HL-60 (cell line): ENCODE measurements at places on chromosomes 12 and 14.

- DNase-seq: no peak
Measured at GRCh38 chr14:26282578-26282977, 315.3 kb downstream of the NOVA1 start.

DNA sequence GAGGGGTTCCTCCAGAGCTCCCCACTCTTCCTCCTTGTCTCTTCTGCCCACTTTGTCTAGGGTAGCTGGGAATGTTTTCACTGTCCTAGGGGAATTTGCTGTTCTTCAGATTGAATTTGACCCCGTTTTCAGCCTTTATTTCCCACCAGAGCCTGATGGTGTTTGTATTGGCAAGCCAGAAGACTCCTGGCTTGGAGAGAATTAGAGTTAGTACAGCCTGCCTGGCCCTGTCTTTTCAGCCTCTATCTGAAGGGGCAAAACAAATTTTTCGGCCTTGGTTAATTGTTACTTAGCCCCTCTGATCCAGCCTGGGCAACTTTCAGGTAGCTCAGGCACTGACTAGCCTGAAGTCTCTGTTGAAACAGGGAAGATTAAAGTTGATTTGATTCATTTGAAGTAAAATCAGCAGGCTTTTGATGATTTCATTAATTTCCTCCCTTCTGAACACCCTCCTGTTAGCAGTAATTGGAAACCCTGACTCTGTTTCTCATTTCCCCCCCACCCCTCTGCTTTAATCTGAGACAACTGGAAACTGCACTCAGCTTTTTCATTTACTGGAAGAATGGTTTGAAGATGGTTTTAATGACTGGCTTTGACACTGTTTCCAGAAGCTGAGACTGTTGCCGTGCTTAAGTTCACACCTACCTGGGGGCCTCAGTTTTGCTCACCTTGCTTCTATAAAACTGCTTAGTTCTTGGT lies 63.3 kb downstream of the SUSD6 start:
- no peak for DNase-seq

GRCh38 chr14:95301527-95302187 lies 18.1 kb downstream of the CLMN start:
- DNase-seq: no peak

DNA sequence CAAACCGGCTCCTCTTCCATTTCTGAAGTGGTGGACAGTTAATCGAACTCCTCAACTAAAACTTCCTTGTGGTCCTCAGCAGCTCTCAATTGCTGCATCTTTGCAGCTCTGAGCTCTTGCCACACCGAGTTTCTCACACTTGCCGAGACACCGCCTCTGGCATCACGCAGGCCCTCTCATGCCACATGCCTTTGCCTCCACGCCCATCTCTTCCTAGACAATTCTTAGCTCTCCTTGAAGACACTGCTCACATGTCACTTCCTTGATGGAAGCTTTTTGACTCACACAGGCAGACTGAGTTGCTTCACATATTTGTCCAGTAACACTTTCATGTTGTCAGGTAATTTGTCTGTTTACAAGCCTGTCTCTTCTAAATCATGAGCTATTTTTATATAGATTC lies 29.2 kb downstream of the KCNA1 start:
- DNase-seq: no peak

DNA sequence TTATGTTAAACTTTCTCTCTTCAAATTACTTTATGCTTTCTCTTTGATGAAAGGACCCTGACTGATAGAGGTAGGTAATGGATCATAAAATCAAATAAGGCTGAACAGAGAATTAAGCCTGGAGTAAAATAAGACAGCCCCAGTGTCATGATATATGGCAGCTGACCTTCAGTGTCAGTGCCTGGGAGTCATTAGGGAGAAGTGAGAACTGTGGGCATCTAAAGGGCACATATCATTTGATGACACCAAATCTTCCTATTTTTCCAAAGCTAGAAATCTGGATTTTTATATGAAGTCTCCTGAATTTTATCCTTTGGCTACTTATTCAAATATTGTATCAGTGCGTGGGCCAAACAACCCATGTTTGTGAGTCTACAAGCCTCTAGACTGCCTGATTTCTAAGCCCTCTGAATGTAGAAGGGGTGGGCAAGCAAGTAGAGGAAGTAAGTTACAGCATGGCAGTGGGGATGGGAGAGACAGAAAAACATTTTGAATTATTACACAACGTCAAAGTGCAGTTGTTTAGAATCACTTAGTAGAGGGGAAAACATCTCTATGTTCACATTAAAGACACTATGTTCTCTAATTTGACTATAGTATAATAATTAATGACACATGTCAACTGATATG lies 10.0 kb downstream of the SLC39A9 start:
- DNase-seq: no peak

- DNase-seq: no peak
Measured at GRCh38 chr12:122013136-122013535, 8.5 kb upstream of the BCL7A start.

- DNase-seq: no peak
Measured at GRCh38 chr12:82522762-82523161, 163.9 kb upstream of the TMTC2 start.

GRCh38 chr14:57692671-57693070 lies 173.2 kb downstream of the SLC35F4 start:
- peak; percentile 11 for DNase-seq

DNA sequence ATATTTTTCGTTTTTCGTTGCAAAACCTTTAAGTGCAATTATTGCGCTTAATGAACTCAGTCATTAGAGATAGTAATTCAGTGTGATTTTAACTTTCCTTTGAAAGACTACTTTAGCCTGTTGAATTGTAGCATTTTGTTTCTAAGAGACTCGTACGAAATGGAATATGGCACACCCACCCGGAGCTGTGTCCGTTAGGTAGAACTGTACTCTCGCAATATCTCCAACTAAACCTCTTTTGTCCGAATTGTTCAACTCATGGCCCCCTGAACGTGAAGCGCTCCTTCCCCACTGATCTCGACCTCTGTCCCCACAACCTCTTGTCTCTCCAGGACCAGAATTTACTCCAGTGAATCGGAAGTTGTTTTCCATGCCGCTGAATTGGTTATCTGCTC lies 800 bp downstream of the PCNX4 start:
- no peak for DNase-seq

- no peak for DNase-seq
Measured at GRCh38 chr14:35412272-35413056, 7.9 kb upstream of the NFKBIA start.

DNA sequence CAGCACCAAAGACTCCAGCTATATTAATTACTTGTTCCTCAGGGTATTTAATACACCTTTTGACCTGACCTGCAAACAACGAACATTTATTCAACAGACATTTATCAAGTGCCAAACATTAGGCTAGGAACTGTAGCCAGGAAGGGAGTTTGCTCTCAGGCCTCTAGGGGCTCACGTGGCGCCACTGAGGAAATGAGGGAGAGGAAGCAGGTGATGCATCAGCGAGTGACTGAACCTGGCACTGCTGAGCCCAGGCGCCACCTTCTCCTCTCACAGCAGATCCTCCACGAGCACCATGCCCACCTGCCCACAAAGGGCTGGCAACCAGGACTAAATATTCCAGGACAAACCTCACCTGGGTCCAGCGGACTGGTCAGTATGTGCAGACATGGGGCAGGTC lies 50.2 kb downstream of the SETD3 start:
- no peak for DNase-seq

DNA sequence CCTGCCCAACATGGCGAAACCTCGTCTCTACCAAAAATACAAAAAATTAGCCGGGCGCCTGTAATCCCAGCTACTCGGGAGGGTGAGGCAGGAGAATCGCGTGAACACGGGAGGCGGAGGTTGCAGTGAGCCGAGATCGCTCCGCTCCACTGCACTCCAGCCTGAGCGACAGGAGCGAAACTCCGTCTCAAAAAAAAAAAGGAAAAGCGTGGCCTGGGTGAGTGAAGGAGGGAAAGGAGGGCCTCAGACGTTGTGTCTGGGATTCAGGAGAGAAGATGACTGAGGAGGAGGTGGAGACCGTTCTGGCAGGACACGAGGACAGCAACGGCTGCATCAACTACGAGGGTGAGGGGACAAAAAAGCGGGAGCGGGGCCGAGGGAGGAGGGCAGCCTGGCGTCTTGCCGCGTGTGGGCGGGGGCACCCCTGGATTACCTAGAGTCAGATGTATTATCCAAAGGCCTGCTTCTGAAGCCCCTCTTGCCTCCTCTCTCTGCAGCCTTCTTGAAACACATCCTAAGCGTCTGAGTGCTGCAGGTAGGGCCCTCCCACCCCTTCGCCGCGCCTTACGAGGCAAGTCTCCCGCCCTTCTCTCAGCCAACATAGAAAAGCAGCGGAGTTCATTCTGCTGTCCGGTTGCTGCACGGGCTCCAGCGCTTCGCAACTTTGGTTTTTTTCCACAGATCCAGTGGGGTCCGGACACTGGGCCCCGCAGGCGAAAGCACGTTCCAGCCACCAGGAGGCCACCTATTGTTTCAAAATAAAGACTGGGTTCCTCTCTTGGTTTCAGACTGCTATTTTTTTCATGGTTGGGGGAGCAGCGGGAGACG lies 744 bp upstream of the MYL6 start:
- peak; percentile 82 for DNase-seq

DNA sequence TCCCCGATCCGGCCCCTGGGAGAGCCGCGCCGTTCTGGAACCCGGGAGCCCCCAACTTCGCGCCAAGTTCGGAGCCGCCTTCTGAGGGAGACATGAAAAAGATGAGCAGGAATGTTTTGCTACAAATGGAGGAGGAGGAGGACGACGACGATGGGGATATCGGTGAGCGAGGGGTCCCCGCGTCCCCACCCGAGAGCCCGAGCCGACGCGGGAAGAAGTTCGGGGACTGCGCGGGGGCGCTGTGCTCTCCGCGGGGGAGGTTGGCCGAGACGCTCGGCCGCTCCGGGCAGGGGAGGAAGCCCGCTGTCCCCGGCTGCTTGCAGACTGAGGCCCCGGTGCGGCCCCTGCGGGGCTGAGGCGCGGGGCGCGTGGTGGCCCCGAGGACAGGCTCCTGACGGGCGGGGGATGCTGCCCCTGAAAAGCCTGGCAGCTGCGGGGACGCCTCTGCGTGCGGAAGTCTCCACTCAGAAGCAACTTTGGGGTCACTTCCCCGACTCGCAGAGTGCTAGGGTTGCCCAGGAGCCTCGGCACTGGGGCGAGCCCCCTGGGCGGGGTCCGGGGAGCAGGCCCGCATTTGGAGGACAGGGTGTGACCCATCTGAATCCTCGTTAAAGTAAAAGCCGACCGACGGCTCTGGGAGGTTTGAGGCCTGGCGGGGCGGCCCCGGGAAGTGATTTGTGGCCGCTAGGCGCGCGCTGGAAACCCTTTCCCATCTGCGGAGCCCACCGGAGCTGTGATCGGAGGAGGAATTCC lies 511 bp downstream of the ANO6 start:
- no peak for DNase-seq

- DNase-seq: no peak
Measured at GRCh38 chr12:54358191-54358944, 5.9 kb downstream of the GPR84 start.

DNA sequence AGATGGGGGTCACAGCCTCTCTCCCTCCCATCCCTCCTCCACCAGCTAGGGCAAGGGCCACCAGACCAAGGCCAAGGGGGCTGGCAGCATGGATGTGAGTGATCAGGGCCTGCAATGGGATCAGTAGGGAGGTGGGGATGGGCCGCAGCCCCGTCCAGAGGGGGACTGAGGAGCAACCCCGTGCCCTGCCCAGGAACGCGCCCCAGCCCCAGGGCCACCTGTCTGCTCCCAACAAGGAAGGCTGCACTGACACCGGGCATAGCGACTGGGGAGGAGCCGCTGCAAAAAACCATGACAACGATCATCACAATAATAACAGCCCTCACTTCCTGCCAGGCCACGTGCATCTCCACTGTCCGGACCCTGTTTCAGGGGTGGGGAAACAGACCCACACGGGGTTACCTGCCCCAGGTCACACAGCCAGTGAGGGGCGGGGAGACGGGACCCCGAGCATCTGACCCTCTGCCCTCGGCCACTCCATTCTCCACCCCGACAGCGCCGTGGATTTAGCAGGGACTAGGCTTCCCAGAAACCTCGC lies 24.3 kb downstream of the NCOR2 start:
- DNase-seq: peak; percentile 30

DNA sequence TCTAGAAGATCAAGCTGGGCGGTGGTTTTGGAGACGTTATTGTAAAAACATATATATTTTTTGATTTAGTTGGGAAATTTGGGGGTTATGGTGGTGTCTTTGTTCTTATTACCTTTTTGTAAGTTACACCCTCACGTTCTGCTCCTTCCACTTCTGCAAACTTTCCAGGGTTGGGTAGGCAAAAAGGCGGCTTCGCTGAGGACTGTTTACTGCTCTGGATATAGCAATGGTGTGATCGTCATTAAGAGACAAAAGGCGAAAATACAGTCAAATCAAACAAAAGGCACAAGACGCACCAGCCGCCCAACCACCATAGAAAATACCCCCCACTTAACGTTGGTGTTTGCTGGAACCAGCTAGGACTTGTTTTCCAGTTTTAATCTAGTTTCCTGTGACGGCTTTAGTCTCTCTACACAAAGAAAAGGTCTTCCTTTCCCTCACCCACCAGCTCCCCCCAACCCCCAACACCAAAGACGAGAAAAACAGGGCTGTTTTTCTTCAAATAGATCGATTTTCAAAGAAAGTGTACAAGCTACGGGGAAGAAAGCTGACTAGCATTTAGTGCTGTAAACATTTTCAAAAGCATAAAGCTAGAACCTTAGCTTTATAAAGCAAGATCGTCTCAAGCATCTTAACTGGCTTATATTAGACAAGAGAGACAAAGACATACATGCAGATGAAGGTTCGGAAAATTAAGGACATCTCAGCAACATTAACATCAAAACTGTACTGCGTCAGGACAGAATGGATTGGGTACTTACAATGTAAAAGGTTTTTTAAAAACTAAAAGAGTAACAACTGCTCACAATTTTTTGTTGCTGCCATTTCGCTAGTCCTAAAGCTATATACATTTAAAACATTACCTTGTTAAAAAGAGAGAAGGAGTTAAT lies 2.0 kb upstream of the SETD1B start:
- DNase-seq: peak; percentile 54

GRCh38 chr12:132362996-132363660 lies 33.7 kb upstream of the GALNT9 start:
- DNase-seq: no peak

GRCh38 chr12:117977373-117977772 lies 8.6 kb upstream of the KSR2 start:
- no peak for DNase-seq

DNA sequence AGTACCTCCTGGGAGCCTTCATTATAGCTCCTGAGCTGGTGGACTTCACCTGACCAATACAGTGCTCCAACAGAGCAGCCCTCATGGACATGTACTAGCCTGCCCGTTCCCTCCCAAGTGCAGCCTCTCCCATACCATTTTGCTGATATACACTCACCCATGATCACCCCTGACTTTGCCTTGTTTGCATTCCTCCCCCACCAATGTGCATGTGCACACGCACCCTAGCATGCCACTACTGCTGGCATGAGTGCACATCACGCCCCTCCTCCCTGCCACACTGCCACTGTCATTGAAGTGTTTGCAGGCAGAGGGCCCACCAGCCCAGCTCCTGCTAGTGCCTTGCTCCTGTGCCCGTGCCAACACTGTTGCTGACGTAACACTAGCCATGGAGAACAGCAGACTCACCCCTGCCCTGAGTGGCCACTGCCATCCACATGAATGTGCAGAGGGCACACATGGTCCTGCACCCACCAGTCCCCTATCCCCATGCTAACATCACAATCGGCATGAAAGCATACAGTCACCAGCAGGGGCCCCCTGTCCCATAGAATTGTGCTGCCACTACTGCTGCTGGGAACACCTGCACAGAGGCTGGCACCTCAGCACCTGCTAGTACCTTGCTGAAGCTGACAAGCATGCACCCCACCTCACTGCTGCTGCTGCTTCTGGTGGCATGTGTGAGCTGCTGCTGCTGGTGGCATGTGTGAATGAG lies 110.3 kb downstream of the SINHCAF start:
- no peak for DNase-seq

- DNase-seq: no peak
Measured at GRCh38 chr14:101191101-101191720, 287.7 kb upstream of the RTL1 start.

- DNase-seq: no peak
Measured at GRCh38 chr12:42240131-42240750, 2.2 kb upstream of the YAF2 start.
